Activated T-helper 1 cell treated with anti-CD3 and anti-CD28 coated beads, Interleukin-2, amount 50 U/mL, for 16 hours (primary cell): ENCODE measurements at places on chromosomes 1 and 21.

GRCh38 chr1:12692967-12693782 is 22.7 kb upstream of the AADACL3 start:
- DNase-seq: no peak

GRCh38 chr1:175341631-175342429 is 149.3 kb upstream of the KIAA0040 start:
- DNase-seq: no peak

DNA sequence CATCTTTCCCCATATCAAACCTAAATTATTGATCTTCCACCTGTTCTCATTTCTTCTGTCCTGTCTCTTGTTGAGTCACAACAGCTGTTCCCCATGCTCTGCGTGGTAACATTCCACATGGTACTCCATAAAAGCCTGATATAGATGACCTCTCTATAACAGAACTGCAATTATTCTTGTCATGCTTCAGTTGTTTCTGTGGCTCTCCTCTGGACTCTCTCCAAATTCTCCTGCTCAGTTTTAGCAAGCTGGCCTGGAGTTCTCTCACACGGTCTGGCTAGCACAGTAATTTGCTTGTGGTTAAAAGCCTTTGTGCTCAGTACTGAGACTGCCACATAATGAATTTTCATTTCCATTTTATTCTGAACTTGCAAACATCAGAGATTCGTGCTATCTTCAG is 10.6 kb upstream of the LRRC39 start:
- no peak for DNase-seq

DNA sequence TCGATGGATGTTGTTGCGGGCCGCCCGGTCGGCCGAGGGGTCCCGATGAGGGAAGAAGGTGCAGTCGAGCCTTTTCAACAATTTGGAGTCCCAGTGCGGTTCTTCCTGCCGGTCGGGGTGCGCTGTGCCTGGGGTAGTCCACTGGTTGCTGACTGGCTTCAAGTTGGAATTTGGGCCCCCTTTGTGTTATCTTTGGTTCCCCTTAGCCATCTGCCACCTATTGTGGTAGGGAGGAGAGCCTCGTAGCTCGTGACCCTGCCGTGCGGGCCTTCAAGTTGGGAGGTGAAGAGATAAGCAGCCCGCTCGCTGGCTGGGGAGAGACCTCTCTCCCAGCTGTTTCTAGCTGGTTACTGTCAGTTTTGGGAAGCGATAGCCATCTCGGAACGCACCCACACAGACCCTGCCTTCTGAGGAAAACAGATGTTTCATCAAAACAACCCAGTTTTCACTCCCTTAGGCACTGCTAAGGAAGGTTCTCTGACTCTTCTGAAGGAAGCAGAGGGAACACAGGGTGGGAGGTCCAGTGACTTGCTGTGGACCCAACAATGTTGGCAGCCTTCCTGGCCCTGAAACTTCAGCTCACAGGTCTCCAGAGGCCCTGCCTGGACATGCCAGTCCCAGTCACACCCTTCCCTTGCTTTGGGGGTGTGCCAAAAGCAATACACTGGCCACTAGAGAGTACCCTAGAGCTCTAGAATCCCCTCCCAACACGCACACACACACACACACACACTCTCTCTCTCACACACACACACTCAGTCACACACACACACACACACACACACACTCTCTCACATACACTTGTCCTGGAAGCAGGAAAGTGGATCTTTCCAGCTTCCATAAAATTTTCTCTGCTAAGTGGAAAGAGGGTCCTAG is 1.0 kb downstream of the BTG2 start:
- DNase-seq: no peak

- no peak for DNase-seq
Observed at GRCh38 chr1:10920063-10920626, 92.3 kb upstream of the TARDBP start.

DNA sequence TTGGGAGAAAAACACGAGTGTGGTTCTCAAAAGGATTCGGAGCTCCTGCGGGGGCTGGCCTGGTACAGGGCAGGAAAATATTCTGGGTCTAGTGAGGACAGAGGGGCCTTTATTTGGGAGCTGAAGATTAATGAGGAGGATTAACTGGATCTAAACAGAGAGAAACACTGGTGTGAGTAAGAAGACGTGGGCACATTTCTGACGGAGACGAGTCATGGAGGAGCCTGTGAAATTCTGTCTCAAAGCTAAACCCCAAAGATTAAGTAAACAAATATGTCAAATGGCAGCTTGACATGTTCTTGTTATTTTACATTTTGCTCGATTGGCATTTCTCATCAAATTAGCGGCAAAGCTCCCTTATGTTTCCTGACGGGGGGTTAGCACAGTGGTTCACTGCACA is 12.8 kb downstream of the PROK1 start:
- no peak for DNase-seq

- no peak for DNase-seq
Observed at GRCh38 chr1:232893481-232894313, 56.7 kb upstream of the NTPCR start.

GRCh38 chr1:41802532-41803501 is 115.9 kb downstream of the HIVEP3 start:
- no peak for DNase-seq

DNA sequence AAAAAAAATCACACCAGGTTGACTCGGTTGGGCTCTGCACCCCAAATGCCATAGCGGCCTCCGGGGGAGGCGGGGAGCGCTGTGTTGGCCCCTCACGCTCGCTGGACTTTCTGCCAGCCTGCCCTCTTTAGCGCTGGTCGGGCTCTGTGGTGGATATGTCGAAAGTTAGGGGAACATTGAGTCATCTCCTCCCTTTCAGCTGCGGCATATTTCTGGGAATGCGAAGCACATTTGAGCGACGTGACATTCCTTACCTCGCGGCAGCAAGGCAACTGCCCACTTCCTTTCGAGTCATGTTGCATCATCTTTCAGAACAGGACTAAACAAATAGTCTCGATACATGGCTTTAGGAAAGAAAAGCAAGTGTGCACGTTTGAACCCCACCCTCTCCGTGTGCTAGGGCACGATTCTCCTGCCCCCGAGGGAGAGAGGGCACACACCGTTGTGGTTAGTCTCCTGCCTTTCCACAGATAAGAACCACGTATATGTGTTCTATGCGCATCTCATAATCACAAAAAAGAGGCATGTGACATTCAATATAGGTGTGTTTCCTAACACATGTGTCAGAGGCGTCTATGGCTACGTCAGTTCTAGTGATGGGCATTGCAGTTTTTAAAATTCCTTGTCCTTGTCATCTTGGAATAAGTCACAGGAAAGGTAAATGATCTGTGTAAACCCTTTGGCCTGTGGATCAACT is 105.9 kb upstream of the SLC45A1 start:
- no peak for DNase-seq

GRCh38 chr1:172430128-172430454 is 9.6 kb downstream of the C1orf105 start:
- no peak for DNase-seq

DNA sequence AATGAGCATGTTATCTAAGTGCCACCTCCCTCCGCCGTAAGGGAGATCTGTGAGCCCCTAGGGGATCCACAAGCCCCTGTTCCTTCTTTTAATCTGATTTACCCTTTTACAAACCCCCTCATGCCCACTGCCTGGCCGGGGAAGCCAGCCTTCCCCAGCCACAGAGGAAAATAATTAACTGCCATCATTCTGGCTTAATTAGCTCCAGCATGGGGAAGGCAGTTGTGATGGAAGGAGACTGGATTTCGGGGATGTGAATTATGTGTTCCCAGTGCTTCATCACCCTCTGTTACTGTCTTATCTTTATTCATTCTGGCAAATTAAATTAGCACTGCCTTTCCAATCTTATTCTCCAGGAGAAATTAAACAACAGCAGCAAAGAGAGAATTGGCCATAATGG is 135.8 kb downstream of the PTPRU start:
- no peak for DNase-seq

- no peak for DNase-seq
Observed at GRCh38 chr1:173337126-173337525, 130.0 kb upstream of the TNFSF4 start.

DNA sequence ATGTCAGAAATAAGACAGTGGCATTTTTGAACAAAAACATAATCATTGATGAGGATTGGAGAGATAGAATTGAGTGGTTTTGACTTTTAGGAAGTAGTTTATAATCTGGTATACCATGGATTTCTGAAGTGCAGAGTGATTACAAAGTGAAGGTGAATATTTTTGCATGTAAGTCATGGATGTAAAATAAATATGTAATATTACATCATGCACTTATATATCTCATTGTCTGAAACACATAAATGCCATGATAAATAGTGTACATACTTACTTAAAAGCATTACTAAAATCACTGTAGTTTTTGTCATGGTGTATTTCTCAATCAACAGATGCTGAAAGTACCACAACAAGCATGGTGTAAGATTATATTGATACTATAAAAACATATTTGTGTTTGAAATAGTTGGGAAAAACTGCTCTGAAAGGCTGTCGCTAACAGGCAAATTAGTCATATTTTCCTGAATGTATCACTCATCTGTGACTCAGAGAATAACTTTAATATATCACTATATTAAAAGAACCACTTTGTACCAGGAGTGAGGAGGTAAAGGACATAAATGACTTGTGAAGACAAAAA is 24.8 kb upstream of the RGS18 start:
- DNase-seq: no peak

DNA sequence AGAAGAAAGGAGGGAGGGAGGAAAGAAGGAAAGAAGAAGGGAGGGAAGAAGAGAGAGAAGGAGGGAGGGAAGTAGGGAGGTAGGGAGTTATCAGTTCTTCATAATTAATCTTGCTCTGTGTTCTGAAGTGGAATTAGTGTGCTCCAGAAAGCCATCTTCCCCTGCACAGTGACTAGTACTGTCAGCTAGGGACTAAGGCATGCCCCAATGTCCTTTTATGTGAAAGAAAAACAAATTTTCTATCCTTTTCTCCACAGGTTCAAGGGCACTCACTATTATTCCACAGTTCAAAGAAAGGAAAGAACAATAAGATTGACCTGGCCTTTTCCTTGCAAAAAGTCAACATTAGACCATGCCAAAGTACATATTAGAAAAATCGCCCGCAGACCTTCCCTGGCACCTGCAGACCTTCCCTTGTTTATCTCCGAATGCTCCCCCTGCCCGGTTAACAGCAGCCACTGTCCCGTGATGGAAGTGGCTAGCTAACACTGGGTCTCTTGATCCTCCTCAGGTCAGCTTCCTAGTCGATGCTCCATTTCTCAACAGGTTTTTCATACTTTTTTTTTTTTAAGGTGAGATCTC is 107.2 kb upstream of the EDEM3 start:
- DNase-seq: no peak

- no peak for DNase-seq
Observed at GRCh38 chr21:39849014-39849655, 18.1 kb upstream of the PCP4 start.

- no peak for DNase-seq
Observed at GRCh38 chr1:10620776-10621175, 146.0 kb downstream of the PEX14 start.

DNA sequence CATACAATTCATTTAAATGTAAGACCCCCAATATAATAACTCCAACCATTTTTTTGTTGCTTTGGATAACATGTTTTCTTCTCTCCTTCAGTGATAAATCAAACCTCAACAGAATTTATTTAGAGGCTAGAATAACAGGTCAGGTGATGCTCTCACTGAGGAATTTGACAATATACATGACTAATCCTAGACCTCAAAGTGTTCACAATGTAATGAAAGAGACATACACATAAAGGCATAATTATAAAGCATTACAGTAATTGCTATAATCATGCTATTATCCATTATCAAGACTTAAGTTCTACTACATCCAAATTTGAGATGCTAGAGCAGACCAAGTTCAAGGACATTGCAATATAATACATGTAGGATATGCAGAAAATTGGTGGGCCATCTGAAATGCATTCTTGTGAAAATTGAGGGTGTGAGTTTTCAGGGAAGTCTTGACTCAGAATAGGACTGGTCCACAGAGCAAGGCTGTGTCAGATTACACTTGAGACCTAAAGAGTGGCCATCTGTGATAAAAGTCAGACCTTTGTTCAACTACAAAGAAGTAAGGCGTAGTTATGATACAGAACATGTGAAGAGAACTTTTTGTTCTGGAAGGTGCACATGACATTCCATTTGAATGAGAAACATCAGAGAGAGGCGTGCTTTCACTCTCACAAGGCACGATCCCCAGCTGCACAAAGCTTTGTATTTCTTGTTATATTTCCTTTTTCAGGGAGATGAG is 45.5 kb downstream of the UTP25 start:
- no peak for DNase-seq

DNA sequence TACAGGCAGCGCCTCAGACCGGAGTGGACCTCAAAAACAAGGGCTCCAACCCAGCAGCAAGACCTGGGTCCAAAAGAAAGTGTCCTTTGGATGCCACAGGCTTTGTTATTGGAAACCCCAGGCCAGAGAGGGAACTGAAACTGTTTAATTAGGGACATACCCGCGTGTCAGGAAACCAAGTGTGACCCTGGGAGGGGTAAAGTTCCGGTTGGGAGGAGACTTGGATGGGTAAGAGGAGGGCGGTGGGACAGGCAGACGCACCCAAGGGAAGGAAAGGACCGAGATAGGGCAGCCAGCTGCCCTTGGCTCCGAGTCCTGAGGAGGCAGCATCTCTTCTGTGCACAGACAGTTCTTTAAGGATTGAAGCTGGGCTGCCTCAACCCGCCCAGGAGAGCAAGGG is 71.4 kb downstream of the CDC7 start:
- DNase-seq: no peak

GRCh38 chr1:220307607-220308006 is 35.4 kb upstream of the RAB3GAP2 start:
- DNase-seq: no peak

DNA sequence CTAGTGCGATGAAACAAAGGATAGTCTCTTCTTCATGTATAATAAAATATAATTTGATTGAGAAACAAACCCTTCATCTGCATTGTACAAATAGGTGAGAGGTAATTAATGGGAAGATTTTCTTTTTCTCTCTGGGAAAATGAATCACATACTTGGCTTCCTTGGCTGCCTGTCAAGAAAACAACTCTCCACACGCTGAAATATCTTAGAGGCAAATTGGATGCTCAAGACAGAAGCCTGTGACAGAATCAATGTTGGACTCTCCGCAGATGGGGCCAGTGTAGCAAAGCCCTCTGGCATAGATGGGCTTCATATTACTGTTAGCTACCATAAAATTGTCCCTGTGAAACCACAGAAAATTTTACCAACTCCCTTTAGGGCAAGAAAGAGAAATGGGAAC is 186.6 kb downstream of the GRIK1 start:
- DNase-seq: no peak

DNA sequence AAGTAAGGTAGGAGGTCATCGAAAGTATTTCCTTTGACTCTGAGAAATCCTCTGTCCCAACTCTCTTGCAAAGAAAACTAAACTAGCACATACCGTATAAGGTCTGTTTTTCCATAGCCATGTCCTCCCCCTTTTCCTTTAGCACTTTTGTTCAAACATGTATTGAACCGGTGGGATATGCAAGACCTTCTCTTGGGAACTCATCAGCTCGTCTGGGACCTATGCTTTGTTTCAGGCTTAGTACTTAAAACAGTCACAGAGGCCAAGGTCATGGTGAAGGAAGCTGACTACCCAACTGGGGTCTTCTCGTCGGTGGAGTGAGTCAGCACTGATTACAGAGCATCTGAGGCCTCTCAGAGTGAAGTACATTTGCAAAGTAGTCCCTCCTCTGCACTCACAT is 185.0 kb downstream of the ZBTB18 start:
- no peak for DNase-seq

- DNase-seq: no peak
Observed at GRCh38 chr1:202590975-202591411, 119.3 kb downstream of the SYT2 start.

- no peak for DNase-seq
Observed at GRCh38 chr1:5949085-5949760, 43.0 kb downstream of the NPHP4 start.

- DNase-seq: no peak
Observed at GRCh38 chr1:185271921-185272320, 45.1 kb downstream of the IVNS1ABP start.

GRCh38 chr1:8349961-8350360 is 32.0 kb downstream of the SLC45A1 start:
- DNase-seq: no peak
